ENCODE measurements at places on chromosomes 16 and 17.

- DNase-seq: no peak
Measured at GRCh38 chr17:78839762-78840529, 668 bp downstream of the USP36 start.

DNA sequence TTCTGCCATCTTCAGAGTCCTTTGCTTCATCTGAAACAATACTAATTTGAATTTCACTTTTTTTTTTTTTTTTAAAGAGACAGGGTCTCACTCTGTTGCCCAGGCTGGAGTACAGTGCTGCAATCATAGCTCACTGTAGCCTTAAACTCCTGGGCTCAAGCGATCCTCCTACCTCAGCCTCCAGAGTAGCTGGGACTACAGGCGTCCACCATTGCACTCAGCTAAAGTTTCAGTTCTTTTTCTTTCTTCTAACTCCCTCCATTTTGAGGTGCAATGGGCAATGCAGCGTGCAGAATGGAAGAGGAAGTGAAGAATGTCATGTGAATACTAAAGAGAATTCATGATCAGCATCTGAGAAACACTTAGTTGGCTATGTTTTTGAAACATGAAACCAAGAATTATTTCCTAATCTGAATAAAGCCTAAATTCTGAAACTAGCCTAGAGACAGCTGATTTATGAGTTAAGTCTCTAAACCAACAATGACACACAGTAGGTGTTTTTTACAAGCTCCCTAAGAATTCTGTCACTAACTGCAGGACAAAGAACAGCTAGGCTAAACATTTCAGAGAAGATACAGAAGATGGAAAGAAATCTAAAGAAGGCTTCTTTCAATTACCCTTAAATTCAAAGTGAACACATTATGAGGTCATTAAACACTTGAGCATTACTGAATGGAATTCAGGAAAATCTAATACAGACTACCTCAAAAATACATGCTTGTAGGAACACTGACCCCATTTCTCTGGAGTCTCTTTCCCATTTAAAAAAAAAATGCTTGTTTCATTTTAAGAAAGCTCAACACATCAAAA, 21.0 kb downstream of the SNN start:
- DNase-seq: no peak

DNA sequence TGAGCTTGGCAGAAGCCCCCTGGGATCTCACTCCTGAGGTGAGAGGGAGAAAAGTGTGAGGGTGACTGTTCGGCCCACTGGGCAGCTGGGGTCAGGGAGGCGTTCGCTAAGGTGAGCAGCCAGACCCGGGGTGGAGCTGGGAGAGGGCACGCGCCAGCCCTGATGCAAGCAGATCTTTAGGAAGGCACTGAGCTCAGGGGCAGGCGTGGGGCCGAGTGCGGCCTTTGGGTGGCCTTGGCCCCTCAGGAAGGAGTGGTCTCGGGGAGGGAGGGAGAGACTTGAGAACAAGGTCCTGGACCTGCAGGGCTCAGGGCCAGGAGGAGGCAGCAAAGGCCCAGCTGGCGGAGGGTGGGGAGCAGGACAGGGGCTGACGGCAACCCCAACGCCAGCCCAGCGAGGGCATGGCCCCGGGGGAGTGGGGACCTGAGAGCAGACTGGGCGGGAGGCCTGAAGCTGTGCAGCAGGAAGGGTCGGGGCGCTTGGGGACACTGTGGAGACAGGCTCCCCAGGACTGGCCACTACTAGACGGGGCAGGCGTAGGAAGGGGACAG, 14.5 kb upstream of the WDR45B start:
- DNase-seq: no peak

GRCh38 chr17:79332011-79332554, 257.5 kb downstream of the ENGASE start:
- DNase-seq: no peak

GRCh38 chr16:3814755-3815154, 65.8 kb downstream of the CREBBP start:
- no peak for DNase-seq

DNA sequence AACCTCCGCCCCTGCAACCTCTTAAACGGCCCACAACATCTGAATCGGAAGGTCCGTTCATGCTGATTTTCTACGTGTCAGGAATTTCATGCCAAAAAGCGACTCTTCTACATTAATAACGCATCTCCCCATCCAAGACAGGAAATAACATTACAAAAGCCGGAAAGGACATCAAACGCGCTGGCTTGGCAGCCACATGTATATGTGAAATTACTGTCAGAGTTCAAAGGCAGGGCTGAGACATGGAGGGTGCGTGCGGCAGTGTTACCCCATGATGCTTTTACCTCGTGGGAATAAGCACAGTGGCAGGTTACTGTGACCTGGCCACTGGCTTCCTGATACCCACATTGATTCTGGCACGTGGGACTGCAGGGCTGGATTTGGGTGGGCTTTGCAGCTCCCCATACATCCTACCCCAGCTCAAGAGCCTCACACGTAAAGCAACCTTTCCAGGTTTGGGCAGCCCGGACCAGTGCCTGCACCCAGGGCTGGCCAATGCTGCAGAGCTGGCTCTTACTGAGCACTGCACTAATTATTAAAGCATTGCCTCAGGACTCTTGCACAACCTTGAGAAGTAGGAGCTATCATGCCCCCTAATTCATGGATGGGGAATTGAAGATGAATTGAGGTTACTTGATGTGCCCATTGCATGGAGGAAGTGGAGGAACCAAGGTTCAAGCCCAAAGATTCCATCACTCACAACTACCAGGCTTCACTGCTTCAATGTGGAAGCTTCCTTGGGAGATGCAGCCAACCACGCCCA, 120.6 kb upstream of the FOXF1 start:
- no peak for DNase-seq

GRCh38 chr17:75487351-75488070, 27.8 kb downstream of the CASKIN2 start:
- peak; percentile 5 for DNase-seq

DNA sequence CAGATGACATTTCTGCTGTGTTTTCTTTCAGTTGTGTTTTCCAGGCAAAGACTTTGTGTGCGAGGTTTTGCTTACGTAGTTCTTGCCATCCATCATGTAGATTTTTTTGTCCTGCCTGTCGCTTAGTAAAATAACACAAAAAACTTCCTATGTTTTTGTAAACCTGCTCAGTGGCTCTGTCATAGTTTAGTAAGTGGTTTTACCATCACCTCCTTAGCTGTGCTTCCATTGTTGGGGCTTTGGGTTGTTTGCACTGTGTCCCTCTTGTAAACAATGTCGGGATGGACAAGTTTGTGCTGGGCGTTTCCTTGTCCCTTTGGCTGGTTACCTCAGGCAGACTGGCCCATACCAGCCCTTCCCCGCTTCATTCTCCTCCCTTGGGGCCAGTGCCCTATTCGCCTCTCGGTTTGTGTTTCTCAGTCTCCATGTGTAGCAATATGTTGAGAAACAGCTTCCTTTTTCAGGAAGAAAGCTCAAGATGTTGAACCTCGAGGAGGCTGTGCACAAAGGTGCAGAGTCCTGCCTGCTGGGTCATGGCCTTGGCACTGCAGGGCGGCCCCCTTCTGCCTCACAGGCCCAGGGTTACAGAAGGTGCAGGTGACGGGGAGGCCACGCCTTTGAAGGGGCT, 74.6 kb downstream of the KSR1 start:
- no peak for DNase-seq

DNA sequence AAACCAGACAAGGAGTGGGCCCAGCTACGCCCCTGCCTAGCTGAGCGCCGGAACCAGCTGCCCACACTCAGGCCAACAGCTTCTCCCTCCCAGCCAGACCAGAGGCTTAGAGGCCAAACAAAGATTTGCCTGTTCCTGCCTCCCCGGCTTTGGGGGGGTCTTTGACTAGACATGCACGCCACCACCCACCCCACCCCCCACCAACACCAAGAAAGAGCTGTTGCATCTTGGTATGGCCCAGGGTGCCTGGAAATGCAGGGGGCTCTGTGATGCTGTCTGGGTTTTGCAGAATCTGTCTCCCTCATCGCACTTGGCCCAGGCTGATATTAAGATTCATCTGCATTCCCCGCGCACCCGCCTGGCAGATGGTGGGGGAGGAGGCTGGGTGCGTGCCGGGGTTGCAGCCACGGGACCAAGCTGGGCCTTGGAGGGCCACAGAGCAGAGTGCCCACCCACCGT, 1.3 kb upstream of the NXPH3 start:
- no peak for DNase-seq

DNA sequence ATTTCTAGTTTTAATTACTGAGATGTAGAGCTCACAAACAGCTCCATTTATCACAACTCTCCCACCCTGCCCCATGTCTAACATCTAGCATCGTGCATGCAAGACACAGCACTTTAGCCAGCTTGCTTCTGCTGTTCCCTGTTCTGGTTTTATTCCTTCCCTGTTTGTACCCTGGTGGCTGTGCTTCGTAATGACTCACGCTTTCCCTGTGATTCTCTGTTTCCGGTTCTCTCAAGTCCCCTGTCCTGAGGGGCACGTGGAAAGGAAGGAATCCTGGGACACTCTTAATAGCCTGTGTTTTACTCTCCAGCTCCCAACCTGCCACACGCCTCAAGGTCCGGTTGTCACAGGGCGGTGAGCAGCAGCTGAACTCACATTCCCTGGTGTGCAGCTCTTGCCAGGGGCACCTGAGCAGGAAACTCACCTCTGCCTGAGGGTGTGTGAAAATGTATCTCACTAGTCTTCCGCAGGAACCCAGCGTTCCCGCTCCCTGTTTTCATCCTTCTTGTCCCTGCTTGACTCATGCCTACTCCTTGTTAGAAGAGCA, 10.6 kb downstream of the SHISA6 start:
- no peak for DNase-seq

DNA sequence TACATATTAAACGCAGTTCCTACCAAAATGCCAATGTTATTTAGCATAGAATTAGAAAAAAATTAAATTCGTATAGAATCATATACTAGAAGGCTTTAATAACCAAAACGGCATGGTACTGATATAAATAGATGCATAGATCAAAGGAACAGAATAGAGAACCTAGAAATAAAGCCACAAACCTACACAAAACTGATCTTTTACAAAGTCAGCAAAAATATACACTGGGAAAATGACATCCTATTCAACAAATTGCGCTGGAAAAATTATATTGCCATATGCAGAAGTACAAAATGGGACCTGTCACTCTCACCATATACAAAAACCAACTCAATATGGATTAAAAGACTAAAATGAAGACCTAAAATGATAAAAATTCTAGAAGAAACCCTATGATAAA, 1882.6 kb downstream of the TP53TG3F start:
- no peak for DNase-seq

- DNase-seq: no peak
Measured at GRCh38 chr17:45144199-45145034, 3.9 kb upstream of the HEXIM1 start.

GRCh38 chr17:61400717-61401388, 1.2 kb downstream of the TBX2 start:
- no peak for DNase-seq

DNA sequence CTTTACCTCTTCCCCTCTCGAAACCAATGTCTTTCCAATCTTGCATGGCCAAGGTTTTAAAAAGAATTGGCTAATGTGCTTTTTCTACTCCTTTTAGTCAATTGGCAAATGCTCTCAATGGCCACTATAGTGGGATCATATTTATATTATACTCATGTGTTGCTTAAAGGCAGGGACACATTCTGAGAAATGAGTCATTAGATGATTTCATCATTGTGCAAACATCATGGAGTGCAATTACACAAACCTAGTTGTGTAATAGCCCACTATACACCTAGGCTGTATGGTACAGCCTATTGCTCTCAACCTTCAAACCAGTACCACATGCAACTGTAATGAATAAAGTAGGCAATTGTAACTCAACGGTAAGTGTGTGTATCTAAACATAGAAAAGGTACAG, 180.9 kb downstream of the HS3ST3A1 start:
- no peak for DNase-seq

GRCh38 chr16:1723450-1724147, 17.6 kb downstream of the MAPK8IP3 start:
- DNase-seq: no peak

DNA sequence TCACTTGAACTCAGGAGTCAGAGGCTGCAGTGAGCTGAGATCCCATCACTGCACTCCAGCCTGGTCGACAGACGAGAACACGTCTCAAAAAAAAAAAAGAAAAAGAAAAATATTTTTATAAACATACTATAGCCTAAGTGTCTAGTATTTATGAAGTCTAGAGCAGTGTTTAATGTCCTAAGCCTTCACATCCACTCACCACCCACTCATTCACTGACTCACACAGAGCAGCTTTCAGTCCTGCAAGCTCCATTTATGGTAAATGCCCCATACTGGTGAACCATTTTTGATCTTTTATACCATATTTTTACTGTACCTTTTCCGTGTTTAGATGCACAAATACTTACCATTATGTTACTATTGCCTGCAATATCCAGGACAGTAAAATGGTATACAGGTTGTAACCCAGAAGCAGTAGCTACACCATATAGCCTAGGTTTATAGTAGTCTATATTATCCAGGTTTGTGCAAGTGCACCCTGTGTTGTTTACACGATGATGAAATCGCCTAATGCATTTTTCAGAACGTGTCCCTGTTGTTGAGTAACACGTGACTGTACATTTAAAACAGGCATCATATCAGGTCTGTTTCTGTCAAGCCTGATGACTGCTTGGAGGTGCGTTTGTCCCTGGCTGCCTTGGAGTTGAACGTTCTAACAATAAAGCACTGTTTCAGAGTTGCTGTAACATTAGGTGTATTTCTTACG, 10.1 kb downstream of the NUDT7 start:
- peak; percentile 19 for DNase-seq

GRCh38 chr16:23195366-23195978, 12.9 kb downstream of the SCNN1G start:
- no peak for DNase-seq

Measured in stimulated activated CD4-positive, alpha-beta T cell treated with anti-CD3 and anti-CD28 coated beads, Interleukin-12 subunit alpha, Interleukin-12 subunit beta, amount 100 ng/mL, for 48 hours (primary cell).